Right kidney (tissue), 9 donors: ENCODE measurements at places on chromosomes 6 and 20.

DNA sequence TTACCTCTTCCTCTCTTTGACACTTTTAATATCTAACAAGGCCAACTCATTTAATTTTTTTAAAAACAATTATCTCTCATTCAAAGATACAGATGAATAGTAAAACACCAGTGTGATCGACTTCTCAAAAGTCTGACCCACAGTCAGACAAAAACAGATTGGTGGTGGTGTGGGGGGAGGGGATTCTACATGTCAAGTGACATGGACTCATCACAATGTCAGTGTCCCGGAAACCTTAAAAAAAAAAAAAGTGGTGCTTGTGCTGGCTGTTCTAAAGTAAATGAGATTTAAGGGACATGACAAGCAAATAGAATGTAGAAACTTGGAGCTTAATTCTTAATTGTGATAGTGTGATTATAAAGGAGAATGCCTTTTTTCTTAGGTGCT lies 16.3 kb upstream of the RFPL4B start:
- DNase-seq: no peak

- DNase-seq: no peak
Measured at GRCh38 chr6:21891080-21891479, 297.5 kb downstream of the SOX4 start.

DNA sequence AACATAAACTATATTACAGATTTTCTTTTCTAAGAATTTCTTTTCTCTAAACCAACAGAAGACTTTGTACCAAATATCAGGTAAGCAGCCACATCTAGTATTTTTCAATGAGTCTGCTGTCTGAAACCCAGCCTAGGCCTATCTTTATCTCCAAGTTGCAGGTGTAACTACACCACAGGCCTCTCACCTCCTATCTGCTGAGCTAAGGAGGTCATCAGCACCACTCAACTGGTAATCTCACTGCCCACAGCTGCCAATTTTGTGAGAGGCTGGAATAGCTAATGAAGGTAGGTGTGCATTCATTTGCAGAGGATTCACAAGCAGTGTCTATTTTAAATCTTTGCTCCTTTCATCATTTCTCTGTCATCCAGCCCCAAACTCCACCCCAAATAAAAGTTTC lies 584.8 kb downstream of the HDGFL1 start:
- no peak for DNase-seq

DNA sequence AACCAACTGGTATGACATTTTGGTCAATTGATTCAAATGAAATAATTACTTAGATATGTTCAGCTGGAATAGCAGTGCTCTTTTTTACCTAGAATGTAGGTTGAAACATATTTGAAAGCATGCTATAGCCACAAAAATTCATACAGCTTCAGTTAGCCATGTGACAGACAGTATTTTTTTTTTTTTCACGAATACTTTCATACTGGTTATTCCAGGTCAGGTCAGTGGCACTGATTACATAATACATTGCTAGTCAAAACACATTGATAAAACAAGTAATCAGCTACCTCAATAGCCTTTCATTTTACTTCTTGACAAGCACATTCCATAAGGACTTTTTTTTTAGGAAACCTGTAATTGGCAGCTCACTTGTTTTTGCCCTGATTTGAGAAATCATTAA lies 222.6 kb downstream of the EYA4 start:
- DNase-seq: no peak

- DNase-seq: no peak
Measured at GRCh38 chr6:97423190-97423589, 140.2 kb upstream of the MMS22L start.

DNA sequence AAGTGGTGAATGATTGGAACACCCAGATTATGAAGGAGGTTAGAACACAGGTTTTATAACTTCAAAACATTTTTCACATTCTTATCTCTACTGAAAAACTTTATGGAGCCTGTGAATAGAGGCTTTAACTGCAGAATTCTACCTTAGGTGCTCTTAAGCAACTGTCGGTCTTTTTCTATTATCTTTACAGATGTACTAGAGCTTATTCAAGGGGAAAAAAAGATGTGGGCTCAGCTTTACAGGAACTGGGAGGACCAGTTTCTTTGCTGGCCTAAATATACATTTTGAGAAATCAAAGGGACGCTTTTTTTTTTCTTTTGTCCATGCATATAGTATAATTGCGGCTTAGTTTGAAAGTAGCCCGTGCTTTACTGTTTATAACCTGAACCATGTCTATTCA lies 58.9 kb downstream of the UST start:
- no peak for DNase-seq
